NCI-H460 (cell line): ENCODE measurements at places on chromosomes 6 and 20. TPM values are rescaled to one million over a fixed set of nuclear protein-coding genes. Genes with fewer than 3 reads are reported as not detected.

DNA sequence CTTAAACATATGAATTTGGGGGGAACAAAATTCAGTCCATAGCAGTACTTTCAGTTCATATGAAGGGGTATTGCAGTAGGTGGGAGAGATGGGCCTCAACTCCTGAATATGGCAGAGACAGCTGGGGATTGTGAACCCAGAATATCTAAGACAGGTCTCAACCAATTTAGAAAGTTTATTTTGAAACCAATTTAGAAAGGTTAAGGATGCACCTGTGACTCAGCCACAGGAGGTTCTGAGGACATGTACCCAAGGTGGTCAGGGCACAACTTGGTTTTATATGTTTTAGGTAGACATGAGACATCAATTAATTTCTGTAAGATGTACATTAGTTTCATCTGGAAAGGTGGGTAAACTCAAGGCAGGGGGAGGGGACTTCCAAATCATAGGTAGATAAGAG, 59.5 kb downstream of the MYO6 start:
- no peak for DNase-seq

COL20A1 gene
- total RNA-seq = 0.06 and 0.10 TPM in 2 replicates

GSTA3 gene
- total RNA-seq = not detected in 2 replicates

GRCh38 chr20:20780127-20780824, 67.8 kb upstream of the RALGAPA2 start:
- no peak for DNase-seq

DNA sequence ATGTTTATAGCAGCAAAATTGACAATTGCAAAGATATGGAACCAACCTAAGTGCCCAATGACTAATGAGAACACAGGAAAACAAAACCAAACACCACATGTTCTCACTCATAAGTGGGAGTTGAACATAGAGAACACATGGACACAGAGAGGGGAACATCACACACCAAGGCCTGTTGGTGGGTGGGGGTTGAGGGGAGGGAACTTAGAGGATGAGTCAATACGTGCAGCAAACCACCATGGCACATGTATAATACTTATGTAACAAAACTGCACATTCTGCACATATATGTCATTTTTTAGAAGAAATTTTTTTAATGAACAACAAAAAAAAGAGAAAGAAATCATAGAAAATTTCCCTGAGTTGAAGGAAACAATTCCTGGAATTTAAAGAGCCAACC, 3.9 kb downstream of the EPM2A start:
- no peak for DNase-seq

DNA sequence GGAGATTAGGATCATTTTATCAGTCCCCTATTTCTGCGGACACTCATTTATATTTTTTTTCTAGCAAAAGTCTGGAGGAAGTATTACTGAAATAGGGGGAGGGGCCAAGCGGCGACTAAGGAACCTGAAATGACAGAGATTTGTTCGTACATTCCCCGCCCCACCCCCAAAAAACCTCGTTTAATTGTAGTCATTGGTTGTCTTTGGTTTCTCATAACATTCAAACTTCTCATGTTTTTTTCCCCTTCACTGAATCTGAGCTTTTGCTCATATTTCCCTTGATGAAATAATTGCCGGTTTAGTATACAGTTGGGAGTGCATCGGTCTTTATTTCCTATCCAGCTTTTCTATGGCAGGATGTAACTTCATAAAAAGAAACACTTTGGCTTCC, 768 bp upstream of the FYN start:
- DNase-seq = no peak

CRISP3 gene
- not detected in 2 replicates for total RNA-seq
